Hematopoietic multipotent progenitor cell treated with erythropoietin and hydrocortisone succinate and interleukin-3 and kit ligand, for 8 days (in vitro differentiated cells): ENCODE measurements at places on chromosomes 3 and 15.

- no peak for DNase-seq
These were observed 7.2 kb upstream of the PPM1L start for GRCh38 chr3:160748787-160749186.

DNA sequence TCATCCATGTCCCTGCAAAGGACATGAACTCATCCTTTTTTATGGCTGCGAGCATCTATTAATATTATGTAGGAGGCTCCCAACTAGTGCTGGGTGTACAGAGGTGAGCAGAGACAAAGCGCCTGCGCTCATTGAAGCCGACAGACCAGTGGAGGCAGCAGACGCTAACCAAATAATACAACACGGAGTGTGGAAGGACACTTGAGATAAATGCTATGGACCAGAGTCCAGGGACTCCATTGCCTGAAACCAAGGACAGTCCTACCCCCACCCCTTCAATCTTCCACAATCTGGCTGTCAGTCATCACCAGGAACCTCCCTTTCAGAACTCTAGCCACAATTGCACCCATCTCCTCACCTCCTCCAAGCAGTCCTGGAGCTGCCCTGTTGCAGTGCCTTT, 41.5 kb downstream of the KLHL6 start:
- DNase-seq, result no peak

- DNase-seq, result no peak
These were observed 11.7 kb downstream of the EDEM1 start for GRCh38 chr3:5198986-5199731.

GRCh38 chr3:71265365-71265915, 318.1 kb downstream of the FOXP1 start:
- DNase-seq, result peak; percentile 76

- DNase-seq, result no peak
These were observed 318.8 kb upstream of the CTDSPL start for GRCh38 chr3:37542772-37543449.

GRCh38 chr15:60353245-60353920, 44.4 kb downstream of the ANXA2 start:
- DNase-seq, result no peak

DNA sequence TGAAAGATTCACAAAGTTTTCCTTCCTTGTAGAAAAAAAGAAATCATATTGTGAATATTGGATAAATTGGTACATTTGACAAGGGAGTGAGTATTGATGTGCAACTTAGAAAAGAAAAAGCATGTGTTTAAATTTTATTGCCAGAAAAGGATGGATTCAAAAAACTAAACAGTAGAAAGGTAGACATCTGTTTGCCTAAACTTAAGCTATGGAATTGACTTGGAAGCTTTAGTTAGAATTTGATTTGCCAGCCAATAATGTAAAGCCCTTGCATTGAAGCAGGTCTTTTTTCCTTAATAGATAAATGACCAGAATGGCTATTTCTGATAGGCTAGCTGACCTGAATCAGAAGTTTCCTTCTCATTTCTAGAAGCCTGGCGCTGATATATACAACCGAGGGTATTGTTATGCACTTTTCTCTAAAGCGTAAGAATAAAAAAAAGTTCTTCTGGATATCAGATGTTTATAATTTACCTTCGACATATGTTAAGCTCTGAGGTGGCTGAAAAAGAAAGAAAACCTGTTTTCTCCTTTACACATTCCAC, 4.2 kb downstream of the RARB start:
- no peak for DNase-seq

DNA sequence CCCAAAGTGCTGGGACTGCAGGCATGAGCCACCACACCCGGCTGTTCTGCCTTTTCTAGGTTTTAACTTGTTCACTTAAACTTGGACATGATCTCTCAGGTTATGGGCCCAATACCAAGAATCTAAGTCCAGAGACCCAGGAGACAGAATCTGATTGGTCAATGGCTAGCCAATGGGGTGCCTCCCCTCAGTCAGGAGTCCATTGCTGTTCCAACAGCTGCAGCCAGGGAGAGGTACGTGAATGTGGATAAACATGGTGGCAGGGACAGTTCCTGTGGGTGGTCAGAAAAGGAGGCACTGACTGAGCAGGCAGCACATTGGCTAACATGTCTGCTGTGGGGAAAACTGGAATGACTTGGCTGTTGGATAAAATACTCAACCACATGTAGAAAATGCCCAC, 140.3 kb downstream of the RPLP1 start:
- peak; percentile 9 for DNase-seq

DNA sequence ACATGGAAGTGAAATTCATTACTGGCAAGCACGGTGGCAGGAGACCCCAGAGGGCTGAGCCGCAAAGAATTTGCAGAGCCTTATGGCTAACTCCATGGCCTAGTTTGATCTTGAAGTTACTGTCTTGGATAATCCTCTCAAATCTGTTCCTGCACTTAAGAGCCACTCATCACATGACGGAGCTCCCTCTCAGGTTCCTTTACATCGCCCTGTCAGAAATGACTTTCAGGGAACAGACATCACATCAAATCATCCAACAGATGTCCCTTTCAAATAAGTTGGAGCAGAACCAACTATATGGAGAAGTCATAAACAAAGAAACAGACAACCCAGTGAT, 328.8 kb upstream of the THBS1 start:
- DNase-seq, result no peak

DNA sequence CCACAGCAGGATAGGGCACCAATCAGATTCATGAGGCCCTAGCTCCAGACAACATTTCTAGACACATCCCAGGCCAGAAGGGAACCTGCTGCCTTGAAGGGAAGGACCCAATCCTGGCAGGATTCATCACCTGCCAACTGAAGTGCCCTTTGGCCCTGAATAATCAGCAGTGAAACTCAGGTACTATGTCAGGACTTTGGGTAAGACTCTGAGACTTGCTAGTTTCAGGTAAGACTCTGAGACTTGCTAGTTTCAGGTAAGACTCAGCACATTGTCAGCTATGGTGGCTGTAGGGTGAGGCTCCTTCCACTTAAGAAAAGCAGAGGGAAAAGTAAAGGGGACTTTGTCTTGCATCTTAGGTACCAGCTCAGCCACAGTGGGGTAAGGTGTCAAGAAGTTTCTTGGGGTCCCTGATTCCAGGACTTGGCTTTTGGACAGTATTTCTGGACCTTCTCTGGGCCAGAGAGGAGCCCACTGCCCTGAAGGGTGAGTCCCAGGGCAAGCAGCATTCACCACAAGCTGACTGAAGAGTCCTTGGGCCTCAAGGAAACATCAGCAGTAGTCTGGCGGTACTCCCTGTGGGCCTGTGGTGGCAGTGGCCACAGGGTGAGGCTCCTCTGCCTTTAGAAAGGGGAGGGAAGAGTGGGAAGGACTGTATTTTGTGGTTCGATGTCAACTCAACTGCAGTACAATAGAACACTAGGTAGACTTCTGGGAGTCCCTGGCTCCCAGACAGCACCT, 13.7 kb upstream of the COL8A1 start:
- no peak for DNase-seq

GRCh38 chr3:5464649-5465048, 277.1 kb downstream of the EDEM1 start:
- DNase-seq, result no peak

GRCh38 chr3:100100425-100100824, 13.9 kb downstream of the FILIP1L start:
- no peak for DNase-seq

DNA sequence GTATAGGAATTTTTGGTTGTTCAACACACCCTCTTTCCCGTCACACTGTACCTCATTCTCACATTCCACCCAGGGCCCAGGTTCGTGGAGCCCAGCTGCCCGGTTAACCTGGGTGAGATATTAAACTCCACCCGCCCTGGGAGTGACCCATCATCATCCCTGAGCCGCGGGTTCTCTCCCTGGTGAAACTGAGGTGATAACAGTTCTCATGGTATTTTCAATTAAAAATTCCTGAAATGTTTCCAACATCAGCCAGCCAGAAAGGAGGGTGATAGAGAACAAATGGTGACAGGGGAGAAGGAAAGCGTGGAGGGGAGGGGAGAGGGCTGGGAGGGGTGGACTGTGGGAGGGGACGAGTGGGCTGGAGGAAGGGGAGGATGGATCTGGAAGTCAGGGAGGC, 148.8 kb downstream of the ALDH1A2 start:
- DNase-seq, result no peak

GRCh38 chr3:150238995-150239619, 169.0 kb upstream of the TSC22D2 start:
- DNase-seq, result no peak

GRCh38 chr3:69012100-69012799, 1.2 kb downstream of the EOGT start:
- no peak for DNase-seq

DNA sequence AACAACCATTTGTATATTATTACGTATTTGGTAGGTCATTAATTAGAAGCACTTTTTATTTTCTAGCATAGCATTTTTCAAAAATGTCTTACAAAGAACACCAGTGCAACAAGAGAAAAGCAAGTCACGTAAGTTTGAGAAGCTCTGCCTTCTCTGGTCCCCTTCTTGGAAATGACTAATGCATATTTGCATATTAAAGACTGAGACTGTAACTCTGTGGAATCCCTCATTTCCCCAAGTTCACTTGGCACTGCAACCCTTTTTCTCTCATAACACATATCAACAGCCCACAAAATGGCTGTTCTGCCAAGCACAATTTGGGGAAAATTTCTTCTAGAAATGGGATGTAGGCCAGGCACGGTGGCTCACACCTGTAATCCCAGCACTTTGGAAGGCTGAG, 176.3 kb downstream of the ERC2 start:
- no peak for DNase-seq

DNA sequence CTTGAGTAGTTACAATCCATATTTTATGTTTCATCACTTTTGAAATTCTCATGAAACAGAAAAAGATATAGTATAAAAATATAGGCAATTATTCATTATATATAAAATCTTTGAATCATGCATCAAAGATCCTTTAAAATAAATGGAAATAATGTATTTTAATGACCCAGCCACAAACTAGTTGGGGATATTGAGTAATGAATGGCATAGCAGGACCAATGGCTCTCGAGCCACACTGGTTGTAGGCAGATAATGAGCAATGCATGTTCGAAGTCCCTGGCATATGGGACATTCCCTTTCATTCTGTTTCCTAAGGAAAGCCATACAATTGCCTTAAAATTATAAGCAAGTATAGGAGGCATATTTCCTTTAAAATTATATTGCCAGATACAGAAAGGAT, 107.4 kb upstream of the IL12A start:
- DNase-seq, result no peak

- no peak for DNase-seq
These were observed 97.4 kb downstream of the ST6GAL1 start for GRCh38 chr3:187027531-187028278.

DNA sequence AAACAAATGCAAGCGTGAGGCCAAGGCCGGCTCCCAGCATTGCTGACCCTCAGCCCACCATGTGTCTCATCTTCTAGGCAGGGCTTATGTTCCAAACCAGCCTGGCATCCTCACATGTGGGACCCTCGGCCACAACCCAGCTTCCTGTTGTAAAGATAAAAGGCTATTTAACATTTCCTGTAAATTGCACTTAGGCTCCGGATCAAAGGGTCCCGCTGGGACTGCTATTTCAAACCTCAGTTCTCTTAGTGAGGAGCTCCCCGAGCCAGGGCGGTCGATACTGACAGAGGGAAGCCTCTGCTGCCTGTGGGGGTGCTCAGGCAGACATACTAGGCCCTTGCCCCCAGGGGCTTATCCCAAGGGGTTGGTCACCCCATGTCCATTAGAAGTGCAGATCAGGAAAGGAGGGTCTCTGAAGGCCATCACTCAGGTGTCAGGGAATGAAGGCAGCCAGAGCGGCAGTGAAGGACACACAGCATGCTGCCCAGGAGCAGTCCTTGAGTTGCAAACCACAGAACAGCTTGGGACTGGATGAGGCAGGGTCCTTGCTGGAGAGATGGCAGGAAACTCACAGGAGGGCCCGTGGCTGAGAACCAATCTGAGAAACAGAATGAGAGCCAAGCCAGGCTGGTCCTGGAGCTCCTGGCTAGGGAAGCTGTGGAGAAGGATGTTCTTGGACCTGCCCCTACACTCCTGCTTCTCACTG, 239.9 kb downstream of the TLE3 start:
- DNase-seq, result no peak

GRCh38 chr3:60146121-60146520, 1096.3 kb upstream of the CFAP20DC start:
- no peak for DNase-seq

- DNase-seq, result no peak
These were observed 99.4 kb downstream of the FLNB start for GRCh38 chr3:58107597-58107996.

DNA sequence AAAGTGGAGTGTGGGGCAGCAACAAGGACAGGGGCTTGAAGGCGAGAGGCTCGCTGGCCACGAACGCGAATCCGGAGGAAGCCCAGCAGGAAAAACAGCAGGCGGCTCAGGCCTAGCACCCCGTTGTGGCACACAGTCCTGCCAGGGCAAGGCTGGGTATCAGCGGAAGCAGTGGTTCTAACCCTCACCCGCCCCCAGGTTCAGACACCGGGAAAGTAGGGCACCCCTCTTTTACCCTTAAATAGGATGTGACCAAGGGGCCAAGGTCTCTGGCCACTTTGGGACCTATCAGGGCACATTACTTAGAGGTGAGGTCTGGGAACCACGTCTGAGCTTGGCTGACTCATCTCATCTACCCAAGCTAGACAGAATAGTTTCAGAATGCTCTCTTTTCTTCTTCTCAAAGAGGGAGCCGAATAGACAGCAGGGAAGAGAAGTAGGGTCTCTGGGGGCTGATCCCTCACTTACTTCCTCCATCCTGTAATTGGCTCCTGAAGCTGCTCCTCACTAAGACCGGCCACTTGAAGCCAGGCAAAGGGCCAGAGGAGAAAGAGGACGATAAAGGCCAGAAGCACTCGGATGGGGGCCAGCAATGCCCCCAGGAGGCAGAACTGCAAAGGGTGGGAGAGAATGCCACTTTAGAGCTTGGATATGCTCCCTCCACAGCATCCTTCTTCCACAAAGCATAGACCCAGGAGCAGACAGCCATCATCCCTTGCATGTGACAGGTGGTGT, 1.7 kb downstream of the LPCAT4 start:
- no peak for DNase-seq

GRCh38 chr3:128296469-128297251, 143.4 kb downstream of the EEFSEC start:
- no peak for DNase-seq

GRCh38 chr3:171504376-171504775, 44.2 kb upstream of the TNIK start:
- no peak for DNase-seq

GRCh38 chr15:58473724-58474123, 41.9 kb downstream of the LIPC start:
- DNase-seq, result no peak

- no peak for DNase-seq
These were observed 30.1 kb downstream of the ZNF35 start for GRCh38 chr3:44678480-44679116.
